ENCODE measurements at places on chromosomes 6 and 20. TPM values are rescaled to one million over a fixed set of nuclear protein-coding genes. Genes with fewer than 3 reads are reported as not detected.

DNA sequence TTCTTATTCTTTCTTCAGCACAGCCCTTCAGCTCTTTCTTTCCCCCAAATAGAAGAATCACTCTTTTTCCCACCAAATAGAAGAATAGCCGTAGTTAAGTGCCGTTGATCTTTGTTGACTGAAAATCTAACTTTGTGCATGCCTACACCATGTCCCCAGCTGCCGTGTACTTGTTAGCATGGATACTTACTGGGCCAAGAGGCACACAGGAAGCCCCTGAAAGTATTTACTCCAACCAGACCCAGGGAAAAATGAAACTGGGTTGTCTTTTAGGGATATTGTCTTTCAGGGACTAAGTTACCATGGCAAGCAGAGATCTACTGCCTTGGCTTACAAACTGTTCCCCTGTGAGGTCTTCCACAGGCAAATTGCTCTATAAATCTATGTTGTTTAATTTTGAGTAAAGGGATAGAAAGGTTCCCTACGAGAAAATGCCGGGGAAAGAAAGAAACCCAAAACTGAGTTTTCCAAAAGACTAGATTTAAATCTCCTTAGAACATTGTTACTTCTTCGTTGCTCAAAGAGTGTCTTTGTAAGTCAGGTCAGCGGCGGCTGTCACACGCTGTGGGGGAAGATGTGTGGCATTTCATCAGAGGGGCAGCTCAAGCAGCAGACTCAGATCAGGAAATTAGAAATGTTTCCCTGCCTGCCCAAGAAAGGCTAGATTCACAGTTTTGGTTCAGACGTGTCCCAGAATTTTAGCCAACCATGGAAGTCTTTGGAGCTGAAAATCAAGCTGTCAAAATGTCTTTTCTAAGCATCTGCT is 188.2 kb upstream of the PRND start:
- no peak overlapping the region for H3K4me3 ChIP-seq
- no peaks in the 10 kb centered on the region for H3K36me3 ChIP-seq
- no peaks in the 10 kb centered on the region for H3K4me1 ChIP-seq
- no peak overlapping the region for H3K27ac ChIP-seq

REM1 gene
- polyA plus RNA-seq = not detected

SSTR4 gene
- polyA plus RNA-seq = not detected

CENPW gene
- 14.5 TPM for polyA plus RNA-seq

- no peaks in the 10 kb centered on the region for H3K27me3 ChIP-seq
- no peak overlapping the region for H3K27ac ChIP-seq
- H3K36me3 ChIP-seq = no peaks in the 10 kb centered on the region
These were observed 12.1 kb upstream of the SRC start for GRCh38 chr20:37333848-37334318.

DNA sequence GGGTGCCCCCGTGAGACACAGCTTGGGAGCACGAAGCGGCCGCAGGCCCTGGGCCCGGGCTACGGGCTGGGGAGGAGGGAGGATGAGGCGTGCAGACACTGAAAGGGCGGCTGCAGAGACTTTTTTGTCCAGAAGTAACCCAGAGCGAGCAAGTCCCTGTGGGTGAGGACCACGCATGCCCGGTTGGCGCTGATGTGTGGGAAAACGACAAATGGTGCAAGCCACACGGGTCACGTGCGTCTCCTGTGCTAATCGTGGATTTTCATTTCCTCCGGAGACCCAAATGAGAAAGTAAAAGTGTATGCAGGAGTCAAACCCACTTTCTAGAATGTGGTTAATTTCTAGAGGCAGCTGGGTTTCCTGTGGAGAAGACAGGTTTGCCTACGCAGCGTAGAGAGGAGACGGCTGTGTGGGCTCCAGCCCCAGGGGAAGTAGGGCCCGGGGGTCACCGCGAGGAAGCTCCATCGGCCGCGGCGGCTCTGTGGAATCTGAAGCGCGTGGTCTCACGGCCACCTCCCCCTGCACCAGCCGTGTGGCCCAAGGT is 19.0 kb downstream of the DLL1 start:
- no peak overlapping the region for H3K27ac ChIP-seq
- DNase-seq = no peak
- H3K27me3 ChIP-seq = peaks cover 3% of the 10 kb centered on the region

GRCh38 chr6:84665401-84665800 is 99.0 kb downstream of the TBX18 start:
- no peaks in the 10 kb centered on the region for H3K36me3 ChIP-seq
- H3K4me3 ChIP-seq = no peak overlapping the region
- DNase-seq = no peak
- no peaks in the 10 kb centered on the region for H3K27me3 ChIP-seq
- H3K27ac ChIP-seq = no peak overlapping the region
- no peaks in the 10 kb centered on the region for H3K4me1 ChIP-seq

DNA sequence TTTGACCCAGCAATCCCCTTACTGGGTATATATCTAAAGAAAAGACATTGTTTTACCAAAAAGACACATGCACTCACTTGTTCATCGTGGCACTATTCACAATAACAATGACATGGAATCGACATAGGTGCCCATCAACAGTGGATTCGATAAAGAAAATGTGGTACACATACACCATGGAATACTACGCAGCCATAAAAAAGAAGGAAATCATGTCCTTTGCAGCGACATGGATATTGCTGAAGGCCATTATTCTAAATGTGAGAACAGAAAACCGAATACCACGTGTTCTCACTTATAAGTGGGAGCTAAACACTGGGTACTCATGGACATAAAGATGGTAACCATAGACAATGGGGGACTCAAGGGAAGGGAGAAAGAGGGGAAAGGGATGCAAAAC is 222.3 kb downstream of the RNGTT start:
- no peak for DNase-seq
- H3K4me1 ChIP-seq = no peaks in the 10 kb centered on the region
- no peak overlapping the region for H3K27ac ChIP-seq
- no peaks in the 10 kb centered on the region for H3K27me3 ChIP-seq

DNA sequence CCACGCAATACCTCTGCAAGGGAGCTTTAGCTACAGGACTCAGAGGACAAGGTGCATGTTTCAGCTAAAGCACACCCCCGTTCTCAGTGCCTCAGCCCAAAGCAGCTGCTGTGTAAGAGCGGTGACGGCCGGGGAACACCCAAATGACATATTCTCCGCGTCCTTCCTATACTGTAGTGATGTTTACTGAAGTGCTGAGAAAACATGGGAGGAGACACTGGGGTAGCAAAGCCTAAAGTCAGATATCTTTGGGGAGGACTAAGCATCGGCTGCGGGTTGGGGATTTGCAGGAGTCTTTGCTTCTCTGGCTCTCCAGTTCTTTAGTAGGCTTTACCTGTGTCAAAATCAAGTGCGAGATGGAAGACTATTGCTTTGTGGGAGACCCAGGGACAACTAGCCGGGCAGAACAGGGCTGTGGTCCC is 1.7 kb downstream of the SLC22A23 start:
- no peaks in the 10 kb centered on the region for H3K27me3 ChIP-seq
- H3K36me3 ChIP-seq = no peaks in the 10 kb centered on the region
- DNase-seq = no peak
- H3K4me1 ChIP-seq = peaks cover 27% of the 10 kb centered on the region

ABHD16B gene
- not detected for polyA plus RNA-seq

POM121L2 gene
- polyA plus RNA-seq = not detected

GRCh38 chr6:73830119-73830518 is 134.1 kb downstream of the CD109 start:
- H3K36me3 ChIP-seq = peaks cover 9% of the 10 kb centered on the region
- H3K4me3 ChIP-seq = no peak overlapping the region
- no peak for DNase-seq
- H3K4me1 ChIP-seq = no peaks in the 10 kb centered on the region

TBX18 gene
- 0.03 TPM for polyA plus RNA-seq

DNA sequence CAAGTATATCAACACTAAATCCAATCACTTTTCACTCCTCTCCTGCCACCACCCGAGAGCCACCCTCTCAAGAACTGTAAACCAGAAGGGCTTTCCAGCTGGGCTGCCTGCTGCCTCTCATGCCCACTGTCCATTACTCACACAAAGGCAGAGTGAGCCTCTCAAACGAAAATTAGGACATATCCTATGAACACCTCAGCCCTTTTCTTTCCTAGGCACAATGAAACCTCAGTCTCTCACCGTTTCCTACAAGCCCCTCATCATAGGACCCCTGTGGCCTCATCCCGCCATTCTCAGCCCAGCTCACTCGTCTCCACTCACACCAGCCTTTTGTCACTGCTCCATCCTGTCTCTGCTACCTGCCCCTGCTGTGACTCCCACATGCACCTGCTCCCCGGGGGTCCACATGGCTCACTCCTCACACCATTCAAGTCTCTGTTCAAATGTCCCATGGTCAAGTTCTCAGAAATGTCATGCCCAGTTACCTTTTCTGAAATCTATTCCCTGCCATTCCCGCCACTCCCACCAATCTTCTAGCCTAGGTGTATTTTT is 7.4 kb downstream of the HLA-F start:
- H3K4me1 ChIP-seq = peaks cover 8% of the 10 kb centered on the region
- H3K36me3 ChIP-seq = no peaks in the 10 kb centered on the region
- DNase-seq = no peak
- no peaks in the 10 kb centered on the region for H3K27me3 ChIP-seq

- no peaks in the 10 kb centered on the region for H3K27me3 ChIP-seq
- DNase-seq = no peak
- H3K4me3 ChIP-seq = no peak overlapping the region
- peaks cover 11% of the 10 kb centered on the region for H3K4me1 ChIP-seq
- H3K27ac ChIP-seq = no peak overlapping the region
These were observed 6.5 kb downstream of the RIPOR2 start for GRCh38 chr6:24929242-24929641.

COL11A2 gene
- 0.18 TPM for polyA plus RNA-seq

GRCh38 chr6:3873051-3873450 is 23.9 kb downstream of the FAM50B start:
- no peak overlapping the region for H3K27ac ChIP-seq
- no peak overlapping the region for H3K4me3 ChIP-seq
- peaks cover 8% of the 10 kb centered on the region for H3K4me1 ChIP-seq

- H3K27me3 ChIP-seq = no peaks in the 10 kb centered on the region
- H3K36me3 ChIP-seq = no peaks in the 10 kb centered on the region
- H3K4me1 ChIP-seq = peaks cover 23% of the 10 kb centered on the region
- no peak overlapping the region for H3K4me3 ChIP-seq
- H3K27ac ChIP-seq = peak overlapping the region; percentile 41
These were observed 131.0 kb upstream of the PHACTR1 start for GRCh38 chr6:12585497-12585958.

CYP39A1 gene
- 1.5 TPM for polyA plus RNA-seq

TRDN gene
- polyA plus RNA-seq = not detected

GRCh38 chr6:34475767-34476328 is 10.0 kb downstream of the PACSIN1 start:
- no peaks in the 10 kb centered on the region for H3K27me3 ChIP-seq
- H3K4me1 ChIP-seq = no peaks in the 10 kb centered on the region
- no peak for DNase-seq
- H3K4me3 ChIP-seq = no peak overlapping the region

MYH7B gene
- 0.01 TPM for polyA plus RNA-seq

GRCh38 chr6:37272834-37273566 is 15.1 kb upstream of the TMEM217 start:
- no peaks in the 10 kb centered on the region for H3K27me3 ChIP-seq
- H3K4me1 ChIP-seq = no peaks in the 10 kb centered on the region
- DNase-seq = no peak
- no peak overlapping the region for H3K4me3 ChIP-seq

GNMT gene
- 0.10 TPM for polyA plus RNA-seq

DNA sequence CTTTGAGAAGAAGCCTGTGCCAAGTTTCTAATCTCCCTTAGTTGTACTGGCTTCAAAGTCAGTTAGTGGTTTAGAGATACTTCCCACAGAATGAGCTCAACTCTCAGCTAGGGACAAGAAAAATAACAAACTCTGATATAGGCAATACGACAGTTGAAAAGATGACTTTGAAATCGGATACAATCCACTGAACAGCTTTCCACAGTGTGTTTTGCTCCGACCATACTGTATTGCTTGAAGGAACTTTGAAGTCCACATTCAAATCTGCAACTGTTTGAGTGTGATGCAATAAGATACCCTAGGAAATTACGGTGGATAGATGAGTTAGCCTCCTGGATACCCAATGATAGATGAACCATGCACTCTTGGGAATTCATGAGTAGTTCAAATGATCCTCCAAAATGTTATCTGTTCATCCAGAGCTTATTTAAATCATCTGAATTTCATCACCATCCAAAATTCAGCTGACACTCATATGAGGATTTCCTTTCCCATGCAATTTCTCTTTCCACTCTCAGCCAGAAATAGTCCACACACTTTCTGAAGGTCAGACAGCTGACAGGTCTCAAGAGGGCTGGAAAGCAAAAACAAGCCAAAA is 443.8 kb downstream of the HAO1 start:
- H3K27me3 ChIP-seq = no peaks in the 10 kb centered on the region
- no peak overlapping the region for H3K27ac ChIP-seq
- H3K4me3 ChIP-seq = no peak overlapping the region
- no peak for DNase-seq
- H3K36me3 ChIP-seq = no peaks in the 10 kb centered on the region

DNA sequence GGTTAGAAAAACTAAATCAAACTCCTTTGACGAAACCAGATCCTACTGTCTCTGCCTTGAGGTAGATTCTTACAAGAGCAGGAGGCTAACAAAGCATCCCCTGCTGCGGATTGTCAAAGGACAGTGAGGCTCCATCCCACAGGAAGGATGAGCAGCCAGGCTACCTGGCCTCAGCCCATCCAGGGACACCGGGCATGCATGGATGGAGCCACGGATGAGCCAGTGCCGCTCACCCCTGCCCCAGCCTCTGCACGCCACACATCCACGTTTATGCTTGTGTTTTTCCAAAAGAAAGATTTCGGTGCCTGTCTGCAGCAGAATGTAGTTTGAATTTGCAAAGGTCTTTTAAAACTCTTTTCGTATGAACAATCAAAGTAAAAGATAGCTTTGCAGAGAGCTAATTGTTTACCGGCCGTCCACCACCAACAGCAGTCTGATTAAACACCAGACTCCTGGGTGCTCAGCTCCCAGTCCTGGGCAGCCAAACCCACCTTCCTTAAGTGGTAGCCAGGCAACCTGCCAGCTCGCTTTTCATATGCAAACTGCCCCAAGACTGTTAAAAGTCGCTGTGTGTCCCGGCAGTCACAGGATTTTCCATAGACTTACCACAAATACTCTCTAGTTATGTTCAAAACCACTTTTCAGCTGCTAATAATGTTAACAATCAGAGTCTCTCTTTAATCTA is 999 bp downstream of the THBS2 start:
- peak overlapping the region; percentile 75 for H3K27ac ChIP-seq
- DNase-seq = no peak
- H3K4me3 ChIP-seq = peak overlapping the region; percentile 93
- H3K36me3 ChIP-seq = peaks cover 34% of the 10 kb centered on the region

GRCh38 chr6:87756858-87757257 is 54.8 kb upstream of the AKIRIN2 start:
- DNase-seq = peak; percentile 50
- no peaks in the 10 kb centered on the region for H3K36me3 ChIP-seq
- H3K4me3 ChIP-seq = no peak overlapping the region
- peaks cover 4% of the 10 kb centered on the region for H3K4me1 ChIP-seq
- H3K27ac ChIP-seq = no peak overlapping the region

BANF2 gene
- polyA plus RNA-seq = not detected

PCK1 gene
- polyA plus RNA-seq = not detected

- no peak overlapping the region for H3K4me3 ChIP-seq
- H3K27ac ChIP-seq = no peak overlapping the region
- no peaks in the 10 kb centered on the region for H3K36me3 ChIP-seq
- H3K4me1 ChIP-seq = no peaks in the 10 kb centered on the region
These were observed 120.1 kb downstream of the JPH2 start for GRCh38 chr20:44066645-44067606.

GRCh38 chr6:1997702-1998101 is 247.7 kb downstream of the GMDS start:
- no peak for DNase-seq
- no peaks in the 10 kb centered on the region for H3K27me3 ChIP-seq
- H3K27ac ChIP-seq = no peak overlapping the region
- peaks cover 3% of the 10 kb centered on the region for H3K4me1 ChIP-seq
- no peak overlapping the region for H3K4me3 ChIP-seq
- H3K36me3 ChIP-seq = no peaks in the 10 kb centered on the region

GRCh38 chr6:164928057-164928727 is 381.2 kb downstream of the C6orf118 start:
- no peak overlapping the region for H3K27ac ChIP-seq
- no peaks in the 10 kb centered on the region for H3K27me3 ChIP-seq

Measured in keratinocyte (primary cell).